ENCODE measurements at places on chromosomes 5 and 9.

DNA sequence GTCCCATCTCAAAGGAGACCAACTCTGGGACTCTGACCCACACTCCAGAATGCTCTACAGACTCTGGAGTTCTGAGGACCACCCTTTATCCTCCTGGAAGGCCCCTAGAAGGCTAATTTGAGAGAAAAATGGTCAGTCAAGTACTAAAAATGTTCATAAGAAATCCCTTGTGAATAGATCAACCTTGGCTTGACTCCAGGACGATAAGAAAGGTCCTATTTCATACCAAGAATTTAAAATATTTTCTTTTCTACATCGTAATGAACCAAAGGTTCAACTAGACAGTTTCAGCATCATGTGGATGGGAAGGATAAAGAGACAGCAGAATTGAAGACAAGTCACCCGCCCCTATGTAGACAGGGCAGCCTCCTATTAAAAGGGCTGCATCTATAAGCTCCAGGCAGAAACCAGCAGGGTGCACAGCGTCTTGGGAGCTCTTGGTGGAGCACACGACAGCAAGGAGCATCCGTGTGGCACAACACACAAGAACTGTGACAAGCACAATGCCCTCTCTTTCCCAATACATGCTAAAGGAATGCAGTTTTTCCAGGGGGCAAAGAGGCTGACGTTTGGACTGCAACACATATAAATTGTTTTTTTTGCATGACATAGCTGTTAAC, 38.3 kb downstream of the RASEF start:
- DNase-seq: no peak

- no peak for DNase-seq
Observed at GRCh38 chr5:9094582-9094981, 451.3 kb downstream of the SEMA5A start.

DNA sequence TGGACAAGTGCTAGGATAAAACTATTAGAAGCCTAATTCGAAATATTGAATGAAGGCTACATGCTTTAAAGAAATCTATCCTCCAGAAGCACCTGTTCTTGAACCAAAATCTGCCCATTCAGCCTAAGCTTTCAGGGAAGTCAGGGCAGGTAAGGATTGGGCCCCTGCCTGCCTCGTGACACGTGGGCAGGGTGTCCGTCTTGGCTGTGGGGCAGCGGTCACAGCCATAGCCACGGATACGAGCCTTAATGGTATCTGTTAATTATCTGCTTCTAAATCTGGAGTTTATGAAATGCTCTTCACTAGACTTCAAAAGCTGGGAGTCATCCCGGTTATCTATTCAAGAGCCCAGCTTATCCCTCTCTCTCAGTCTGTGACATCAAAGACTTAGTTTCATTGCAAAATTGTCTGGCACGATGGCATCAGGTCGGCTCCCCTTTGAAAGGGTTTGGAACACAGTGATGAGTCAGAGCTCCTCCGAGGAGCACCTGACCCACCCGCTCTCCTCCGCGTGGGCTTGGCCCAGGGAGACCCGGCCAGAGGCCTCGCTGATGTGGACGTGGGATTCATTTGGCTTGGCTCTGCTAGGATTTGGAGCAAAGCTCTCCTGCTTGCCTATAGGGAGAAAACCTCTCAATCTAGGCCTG, 135.9 kb downstream of the MACROH2A1 start:
- no peak for DNase-seq

DNA sequence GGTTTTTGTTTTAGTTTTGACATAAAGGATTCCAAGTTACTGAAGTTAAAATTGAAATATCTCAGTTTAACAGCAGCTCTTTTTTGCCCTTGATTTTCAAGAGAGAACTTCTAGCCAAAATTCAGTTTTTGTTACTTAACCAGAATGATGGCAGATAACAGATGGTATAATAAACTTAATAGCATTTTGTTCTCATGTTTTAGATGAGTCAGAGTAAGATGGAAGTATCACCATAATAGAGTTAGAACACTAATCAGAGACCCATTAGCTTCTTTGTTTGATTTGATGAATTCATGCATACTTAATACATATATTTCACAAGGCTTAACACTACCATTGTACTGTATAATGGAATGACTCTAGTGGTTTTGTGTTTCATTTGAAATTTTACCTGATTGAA, 11.9 kb downstream of the ZCCHC9 start:
- DNase-seq: no peak

GRCh38 chr9:106862821-106863720, at the start of gene ZNF462:
TSS of gene ZNF462 (plus strand) at chr9:106863166. CDS start at chr9:106923384, 60,218 bp downstream.
- peak; percentile 59 for DNase-seq

- DNase-seq: no peak
Observed at GRCh38 chr5:102243213-102243612, 52.9 kb downstream of the SLCO4C1 start.

GRCh38 chr9:124278054-124278540, 20.3 kb downstream of the NEK6 start:
- no peak for DNase-seq

DNA sequence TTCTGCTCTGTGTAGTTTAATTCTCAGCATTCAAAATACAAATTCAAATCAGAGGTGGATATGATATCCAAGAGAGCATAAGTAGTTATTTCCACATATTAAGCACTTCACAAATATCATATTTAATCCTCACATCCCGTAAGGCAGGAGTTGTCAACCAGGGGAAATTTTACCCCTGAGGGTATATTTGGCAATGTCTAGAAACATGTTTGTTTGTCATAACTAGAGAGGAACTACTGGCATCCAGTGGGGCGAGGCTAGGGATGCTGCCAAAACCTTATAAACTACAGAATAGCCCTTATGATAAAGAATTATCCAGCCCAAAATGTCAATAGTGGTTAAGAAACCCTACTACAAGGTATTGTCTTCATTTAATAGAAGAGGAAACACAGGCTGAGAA, 619.4 kb downstream of the SLCO4C1 start:
- no peak for DNase-seq

- no peak for DNase-seq
Observed at GRCh38 chr5:151058301-151058700, 22.5 kb downstream of the TNIP1 start.

DNA sequence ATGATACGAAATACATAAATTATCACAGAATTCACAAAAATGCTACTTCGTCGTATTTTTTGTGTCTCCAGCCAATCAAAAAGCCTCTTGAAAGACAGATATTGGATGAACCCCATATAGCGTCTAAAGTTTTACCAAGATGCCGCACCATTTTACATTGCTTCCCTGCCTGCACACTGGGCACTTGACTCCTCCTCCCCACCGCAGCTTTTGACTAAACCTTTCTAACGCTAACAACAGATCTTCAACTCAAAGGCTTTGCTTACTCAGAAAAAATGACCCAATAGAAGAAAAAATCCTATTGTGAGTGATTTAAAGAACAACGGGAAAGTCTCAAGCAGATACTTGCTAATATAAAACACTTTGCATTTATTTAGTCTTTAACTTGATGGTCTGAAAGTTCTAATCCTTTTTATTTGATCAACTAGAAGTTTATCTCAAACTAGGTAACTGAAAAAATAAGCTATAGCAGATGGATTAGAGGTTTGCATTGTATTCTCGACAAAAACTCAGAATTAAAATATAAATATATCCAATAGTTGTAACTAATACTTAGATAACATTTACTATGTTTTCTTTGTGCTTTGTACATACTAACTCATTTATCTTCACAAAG, 609.1 kb upstream of the DMAC1 start:
- DNase-seq: no peak

DNA sequence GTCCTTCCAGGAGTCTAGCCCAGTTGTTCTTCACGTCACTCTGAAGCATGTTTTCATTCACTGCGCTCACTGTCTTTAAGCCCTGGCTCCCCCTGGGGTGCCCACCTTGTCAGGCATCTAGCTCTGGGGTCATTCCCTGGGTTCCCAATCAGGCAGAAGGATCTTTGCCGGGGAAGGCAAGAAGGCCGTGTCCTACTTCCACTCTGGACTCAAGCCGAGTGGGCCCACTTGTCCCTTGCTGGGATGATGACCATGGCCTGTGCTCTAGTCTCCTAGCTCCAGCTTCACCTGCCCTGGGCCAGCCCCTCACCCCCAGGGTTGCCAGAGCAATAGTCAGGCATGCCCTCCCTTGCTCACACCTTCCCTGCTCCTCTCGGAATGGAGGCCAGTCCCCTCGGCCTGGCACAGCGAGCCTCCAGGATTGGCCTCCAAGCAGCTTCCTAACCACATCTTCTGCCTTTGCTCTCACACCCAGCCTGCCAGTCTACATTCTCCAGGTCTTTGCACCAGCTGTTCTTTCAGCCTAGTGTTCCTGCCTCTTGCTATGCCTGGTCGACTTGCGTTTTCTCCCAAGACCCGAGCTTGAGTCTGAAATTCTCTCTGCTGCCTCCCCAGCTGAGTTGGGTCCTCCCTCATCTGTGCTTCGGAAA, 32.2 kb upstream of the PSD2 start:
- DNase-seq: no peak

DNA sequence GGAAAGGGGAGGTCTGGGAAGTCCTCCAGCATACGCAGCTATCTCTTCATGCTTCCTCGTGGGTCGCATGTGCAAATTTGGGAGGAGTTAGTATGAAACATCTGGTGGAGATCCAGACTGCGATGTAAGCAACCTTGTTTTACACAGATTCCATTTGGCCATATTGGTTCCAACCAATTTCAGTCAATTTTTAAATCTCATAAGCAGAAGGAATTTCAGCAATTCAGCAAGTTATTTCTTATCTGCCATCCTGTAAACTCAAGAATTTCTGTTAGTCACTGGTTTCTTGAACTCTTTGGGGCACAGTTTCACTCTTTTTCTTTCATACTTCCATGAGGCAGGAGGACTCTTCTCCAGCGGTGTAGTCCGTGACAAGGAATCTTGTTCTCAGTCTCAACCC, 130.4 kb upstream of the CLINT1 start:
- DNase-seq: no peak

DNA sequence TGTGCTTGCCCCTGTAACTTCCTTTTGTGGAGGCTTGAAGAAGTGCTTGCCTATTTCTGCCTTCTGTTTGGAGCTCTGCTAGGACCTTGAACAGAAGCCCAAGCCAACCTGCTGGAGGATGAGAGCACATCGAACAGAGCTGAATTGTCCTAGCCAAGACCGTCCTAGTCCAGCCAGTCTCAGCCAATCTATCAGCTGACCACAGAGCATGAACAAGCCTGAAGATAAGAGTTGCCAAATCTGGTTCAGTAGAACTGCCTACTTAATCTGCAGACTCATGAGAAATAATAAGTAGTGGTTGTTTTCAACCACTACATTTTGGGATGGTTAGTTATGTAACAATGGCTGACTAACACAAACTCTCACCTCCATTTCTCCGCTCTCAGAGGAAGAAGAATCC, 4.4 kb upstream of the SNX2 start:
- no peak for DNase-seq

DNA sequence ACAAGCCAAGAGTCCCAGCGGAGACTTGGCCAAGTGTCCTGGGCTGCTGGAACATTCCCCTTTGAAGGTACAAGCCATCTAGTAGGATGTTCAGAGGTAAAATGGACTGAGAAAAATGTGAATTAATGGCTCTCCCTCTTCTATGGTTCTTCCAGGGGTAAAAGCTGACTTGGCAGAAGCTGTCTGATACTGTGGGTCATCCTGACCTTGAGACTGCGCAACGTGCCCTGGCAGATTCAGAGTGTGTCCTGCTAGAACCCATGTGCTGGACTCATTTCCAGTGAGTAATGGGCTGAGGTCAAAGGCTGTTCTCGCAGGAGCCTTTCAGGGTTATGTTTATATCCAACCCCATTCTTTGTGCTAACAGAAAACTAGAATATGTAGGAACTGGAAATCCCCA, 423.0 kb upstream of the CD180 start:
- DNase-seq: no peak

- no peak for DNase-seq
Observed at GRCh38 chr9:113650207-113651131, 186.9 kb downstream of the RGS3 start.

GRCh38 chr5:39203275-39203922, 16.0 kb downstream of the FYB1 start:
- no peak for DNase-seq

DNA sequence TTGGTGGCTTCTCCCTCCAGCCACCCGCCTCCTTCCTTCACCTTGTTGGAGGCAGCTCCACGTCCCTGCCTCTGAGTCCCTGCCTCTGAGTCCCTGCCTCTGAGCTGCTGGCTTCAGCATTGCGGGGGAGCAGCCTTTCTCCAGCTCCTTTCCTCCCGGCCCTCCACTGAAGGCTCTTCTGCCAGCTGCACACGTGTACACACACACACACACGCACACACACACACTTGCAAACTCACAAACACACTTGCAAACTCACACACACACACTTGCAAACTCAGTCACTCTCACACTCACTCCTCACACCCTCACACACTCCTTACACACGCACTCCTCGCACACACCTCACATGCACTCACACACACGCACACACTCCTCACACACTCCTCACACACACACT, 45.1 kb downstream of the C9orf50 start:
- DNase-seq: no peak

DNA sequence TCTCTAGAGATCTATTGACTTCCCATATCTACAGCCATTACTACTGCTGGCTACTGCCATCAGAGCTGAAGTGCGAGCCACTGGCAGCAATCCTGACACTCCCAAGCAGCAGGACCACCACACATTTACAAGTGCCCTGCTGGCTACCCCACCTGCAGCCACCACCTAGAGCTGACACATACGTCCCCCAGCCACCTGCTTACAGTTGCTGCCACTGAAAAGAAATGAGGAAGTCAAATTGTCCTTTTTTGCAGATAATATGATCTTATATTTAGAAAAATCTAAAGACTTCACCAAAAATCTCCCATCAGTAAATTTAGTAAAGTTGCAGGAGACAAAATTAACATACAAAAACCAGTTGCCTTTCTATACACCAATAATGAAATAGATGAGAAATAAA, 48.4 kb downstream of the ZNF484 start:
- no peak for DNase-seq

DNA sequence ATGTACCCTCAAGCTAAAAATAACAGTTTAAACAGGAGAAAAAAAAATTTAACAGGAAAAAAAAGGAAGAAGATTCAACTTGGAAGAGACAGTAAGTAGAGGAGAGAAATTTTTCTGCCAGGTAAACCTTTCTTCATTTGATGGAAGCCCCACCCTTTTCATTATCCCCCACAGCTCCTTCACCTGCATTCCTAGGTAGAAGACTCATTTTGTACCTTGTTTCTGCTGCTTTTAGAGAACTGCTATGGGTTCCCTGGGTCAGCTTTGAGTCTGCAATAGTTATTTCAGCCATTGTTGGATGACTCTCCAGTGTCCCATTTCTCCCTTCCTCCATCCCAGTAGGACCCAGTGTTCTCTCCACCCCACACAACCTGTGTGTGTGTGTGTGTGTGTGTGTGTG, 74.1 kb upstream of the CPEB4 start:
- DNase-seq: no peak

DNA sequence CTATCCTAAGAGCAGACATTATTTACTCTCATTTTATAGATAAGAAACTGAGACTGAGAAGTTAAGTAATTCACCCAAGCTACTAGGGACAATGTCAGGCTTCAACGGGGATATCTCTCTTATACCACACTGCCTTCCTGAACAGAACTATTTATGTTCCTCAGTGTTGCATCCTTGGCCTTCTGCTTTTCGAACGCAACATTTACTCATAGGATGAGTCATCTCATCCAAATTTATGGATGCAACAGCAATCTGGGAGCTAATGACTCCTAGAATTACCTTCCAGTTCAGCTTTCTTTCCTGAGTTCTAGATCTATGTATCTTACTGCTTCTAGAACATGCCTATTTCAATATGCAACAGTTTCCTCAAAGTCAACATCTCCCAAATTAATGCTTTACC, 103.6 kb upstream of the PAM start:
- no peak for DNase-seq
